ENCODE measurements at places on chromosomes 3 and 15. TPM values are rescaled to one million over a fixed set of nuclear protein-coding genes. Genes with fewer than 3 reads are reported as not detected.

SLC12A1 gene
- total RNA-seq = 0.16 TPM

DOCK3 gene
- total RNA-seq = 42.6 TPM

GRAMD2A gene
- 0.47 TPM for total RNA-seq

LMAN1L gene
- not detected for total RNA-seq

GABRR3 gene
- total RNA-seq = not detected

- DNase-seq = peak; percentile 90
Measured at GRCh38 chr3:49007068-49007770, at the start of gene WDR6. WDR6 (plus strand) TSS chr3:49007391; CDS start chr3:49007432, 41 bp downstream.

- DNase-seq = no peak
Measured at GRCh38 chr3:129911261-129911861, 17.9 kb upstream of the TMCC1 start.

- no peak for DNase-seq
Measured at GRCh38 chr3:153752405-153753027, 368.7 kb upstream of the ARHGEF26 start.

DNA sequence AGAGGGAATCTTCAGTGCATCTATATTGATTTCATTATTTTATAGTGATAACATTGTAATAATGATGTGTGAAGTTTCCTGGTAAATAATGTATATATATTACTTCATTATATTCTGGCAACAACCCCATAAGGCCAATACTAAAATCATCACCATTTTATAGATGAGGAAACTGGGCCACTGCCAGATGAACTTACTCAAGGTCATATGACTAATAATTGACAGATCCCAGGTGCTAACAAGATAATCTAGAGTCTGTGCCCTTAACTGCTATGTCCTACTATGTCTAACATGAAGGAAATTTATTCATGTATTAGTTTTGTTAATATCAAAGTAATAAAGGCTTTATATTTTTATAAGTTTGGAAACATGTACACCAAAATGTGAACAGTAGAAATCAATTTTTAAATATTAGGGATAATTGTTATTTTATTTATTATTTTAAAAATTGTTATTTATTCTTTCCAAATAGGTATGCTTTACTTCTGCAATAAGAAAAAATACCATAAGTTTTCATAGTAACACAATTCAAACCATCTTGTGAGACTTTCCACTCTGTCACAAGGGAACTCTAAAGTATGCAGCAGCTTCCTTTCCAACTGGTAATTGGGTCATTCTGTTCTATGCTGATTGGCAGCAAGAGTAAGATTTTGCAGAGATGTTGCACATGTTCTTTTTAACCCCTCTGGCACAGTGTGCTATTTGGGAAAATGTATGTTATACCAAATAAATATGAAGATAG is 90.8 kb upstream of the CMC1 start:
- DNase-seq = no peak

DNA sequence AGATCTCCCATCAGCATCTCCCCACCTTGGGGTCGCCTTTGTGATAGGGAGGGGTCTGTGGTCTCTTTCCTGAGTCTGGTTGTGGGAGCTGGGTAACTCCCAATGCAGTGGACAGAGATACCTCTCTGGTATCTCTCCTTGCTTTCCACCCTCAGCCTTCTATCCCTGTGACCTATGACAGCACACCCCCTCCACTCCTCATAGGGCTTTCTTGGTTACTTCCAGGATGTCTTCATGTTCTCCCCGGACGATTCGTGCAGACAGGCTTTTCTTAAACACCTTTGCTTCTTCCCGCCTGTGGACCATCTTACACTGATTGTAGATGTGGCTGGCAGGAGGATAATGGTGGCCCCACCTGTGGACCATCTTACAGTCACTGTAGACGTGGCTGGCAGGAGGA is 14.2 kb upstream of the NRROS start:
- no peak for DNase-seq

DNA sequence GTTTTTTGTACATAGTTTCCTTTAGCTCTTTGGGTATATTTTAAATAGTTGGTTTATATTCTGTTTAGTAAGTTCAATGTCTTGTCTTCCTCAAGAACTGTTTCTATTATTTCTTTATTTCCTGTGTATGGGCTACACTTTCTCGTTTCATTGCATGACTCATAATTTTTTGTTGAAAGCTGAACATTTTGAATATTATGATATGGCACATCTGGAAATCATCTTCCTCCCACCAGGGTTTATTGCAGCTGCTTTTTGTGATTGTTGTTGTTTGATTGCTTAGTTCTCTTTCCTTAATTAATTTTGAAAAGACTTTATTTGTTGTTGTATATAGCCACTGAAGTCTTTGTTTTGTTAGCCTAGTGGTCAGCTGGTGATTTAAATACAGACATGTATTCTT is 43.8 kb downstream of the LSM3 start:
- DNase-seq = no peak

DNA sequence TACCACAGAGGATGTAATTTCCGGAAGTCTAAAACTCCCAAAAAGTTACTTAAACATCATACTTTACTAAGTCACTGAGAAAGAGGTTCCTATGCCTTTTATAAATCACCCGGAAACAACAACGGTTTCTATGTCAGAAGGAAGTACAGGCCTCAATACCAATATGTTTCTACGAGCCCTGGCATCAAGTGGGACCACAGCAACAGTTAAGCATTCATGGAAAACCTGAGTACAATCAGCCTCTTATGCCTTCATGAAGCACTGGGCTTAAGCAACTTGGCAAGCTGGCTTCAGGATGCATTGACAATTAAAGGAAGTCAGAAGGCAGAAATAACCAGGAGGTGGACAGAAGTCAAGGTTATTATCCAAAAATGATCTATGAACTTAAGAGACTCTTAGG is 19.1 kb upstream of the B3GNT5 start:
- no peak for DNase-seq

DNA sequence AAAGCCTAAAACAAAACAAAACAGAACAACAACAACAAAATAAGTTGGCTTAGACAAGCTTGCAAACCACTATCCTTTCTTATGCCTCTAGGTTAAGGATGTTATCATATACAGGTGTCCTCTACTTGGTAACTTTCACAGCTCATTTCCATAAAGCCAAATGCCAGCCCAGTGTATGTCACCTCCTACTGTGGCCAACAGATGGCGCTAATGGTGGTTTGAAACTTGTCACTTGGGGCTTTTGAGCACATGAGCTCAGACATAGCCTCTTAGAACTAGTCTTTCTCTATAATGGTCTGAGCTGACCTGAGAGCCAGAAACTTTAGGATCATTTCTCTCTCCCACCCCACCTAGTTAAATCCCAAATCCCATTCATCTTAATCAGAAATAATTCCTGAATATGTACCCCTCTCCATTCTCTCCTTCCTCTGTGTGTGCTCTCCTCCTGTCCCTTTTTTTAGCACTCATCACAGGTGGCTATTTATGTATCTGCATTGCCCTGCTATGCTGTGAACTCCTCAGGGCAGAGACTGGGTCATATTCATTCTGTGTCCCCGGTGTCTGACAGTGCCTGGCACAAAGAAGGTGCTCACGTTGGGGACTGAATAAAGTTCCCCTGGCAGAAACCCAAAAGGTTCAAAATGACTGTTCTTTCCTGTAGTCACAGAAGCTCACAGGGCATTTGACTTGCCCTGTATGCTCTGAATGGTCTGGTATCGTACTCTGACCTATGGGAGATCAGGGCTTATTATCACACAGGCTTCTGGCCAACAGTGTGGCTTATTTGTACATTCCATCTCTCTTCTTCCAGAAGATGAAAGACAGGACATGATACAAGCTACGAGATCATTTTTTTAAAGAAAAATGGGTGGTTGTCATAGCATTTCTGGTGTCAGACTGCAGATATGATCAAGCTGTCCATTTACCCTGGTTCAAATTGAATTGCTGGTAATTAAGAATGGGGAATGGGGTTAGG is 319.3 kb upstream of the AZI2 start:
- DNase-seq = peak; percentile 11

DNA sequence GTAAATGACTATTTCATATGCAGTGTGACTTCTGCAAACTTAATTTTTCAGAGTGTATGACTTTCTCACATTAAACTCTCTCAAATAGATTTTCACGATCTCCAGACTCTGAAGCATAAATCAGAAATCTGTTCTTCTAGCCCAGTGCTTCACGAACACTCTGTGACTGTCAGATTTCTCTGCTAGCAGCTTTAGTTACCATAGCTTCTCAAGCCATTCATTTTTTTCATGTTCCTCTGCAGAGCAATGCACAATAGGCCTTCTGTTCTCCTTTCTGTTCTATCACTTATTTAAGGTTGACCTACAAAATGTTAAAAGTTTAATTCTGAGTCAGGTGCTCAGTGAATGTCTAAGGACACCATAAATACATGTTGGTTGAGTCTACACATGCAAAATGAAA is 1102.2 kb downstream of the TUSC7 start:
- DNase-seq = no peak

GRCh38 chr3:46705022-46705530 is 3.9 kb downstream of the TMIE start:
- DNase-seq = peak; percentile 57

DNA sequence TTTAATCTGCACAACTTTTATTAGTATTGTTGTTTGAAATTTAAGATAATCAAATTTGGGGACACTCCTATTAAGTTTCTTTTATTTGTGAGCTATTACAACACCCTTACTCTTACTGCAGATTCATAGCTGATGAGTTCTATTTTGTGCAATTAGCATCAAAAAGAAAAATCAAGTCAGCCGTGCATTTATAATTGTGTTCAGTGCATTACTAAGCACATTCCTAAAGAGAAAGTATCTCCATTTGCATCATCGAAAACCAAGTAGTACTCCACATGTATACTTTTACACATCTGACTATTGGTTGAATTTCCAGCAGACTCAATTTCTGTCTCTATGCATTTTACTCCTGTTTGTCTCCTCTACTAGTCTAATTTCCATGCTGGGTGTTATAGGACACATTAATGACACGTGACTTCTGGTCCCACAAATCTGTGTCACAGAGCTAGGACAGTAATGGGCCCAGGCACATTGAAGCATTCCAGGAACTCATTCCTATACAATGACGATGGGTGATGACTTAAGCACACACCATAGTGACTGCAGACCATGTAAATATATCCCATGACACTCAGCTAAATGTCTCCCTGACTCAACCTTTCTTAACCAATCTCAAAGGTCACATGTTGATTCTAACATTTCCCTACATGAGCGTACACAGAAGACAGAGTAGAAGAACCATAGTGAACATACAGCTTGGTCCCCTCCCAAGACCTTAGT is 477.5 kb downstream of the LPP start:
- DNase-seq = no peak

DNA sequence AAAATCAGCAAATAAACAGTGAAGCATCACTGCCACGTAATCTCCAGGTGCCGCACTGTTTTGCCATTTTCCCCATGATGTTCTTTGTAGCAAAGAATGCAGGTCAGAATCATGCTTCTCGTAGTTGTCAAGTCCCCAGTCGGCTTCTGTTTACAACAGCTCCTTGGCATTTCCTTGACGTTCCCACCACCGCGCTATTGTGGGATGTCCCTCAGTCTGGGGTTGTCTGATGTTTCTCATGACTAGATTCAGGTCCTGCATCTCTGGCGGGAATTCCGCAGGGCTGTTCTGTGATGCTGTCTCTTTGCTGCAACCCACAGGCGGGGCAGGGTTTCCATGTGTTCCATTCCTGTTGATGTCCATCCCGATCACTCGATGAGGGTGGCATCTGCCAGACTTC is 117.9 kb upstream of the SMAD3 start:
- DNase-seq = no peak

DNA sequence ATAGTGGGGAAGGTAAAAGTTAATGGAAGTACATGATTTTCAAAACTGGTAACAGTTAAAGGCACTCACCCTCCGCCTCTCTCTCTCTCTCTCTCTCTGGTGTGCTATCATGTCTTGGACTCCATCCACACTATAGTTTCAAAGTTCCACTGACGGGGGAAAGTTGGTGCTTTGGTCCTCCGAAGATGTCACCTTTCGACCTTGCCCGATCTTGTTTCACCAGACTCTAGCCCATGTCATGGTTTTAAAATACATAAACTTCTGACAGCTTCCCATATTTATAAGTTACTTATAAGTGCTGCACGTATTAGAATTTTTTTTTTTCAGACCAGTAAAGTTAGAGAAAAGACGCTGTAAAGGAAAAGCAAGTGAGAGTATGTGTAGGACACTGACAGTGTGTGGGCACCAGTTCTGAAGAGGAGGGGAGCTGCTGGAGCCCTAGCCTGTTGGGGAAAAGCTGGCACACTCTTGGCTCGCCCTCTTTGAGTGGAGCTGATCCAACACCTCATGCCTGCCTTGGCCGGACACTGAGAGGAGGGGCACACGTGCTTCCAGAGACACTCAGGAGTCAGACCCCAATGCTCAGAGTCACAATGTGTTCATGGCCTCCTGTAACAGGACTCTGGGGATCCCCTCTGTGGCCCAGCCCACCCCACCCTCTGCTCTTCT is 200.5 kb upstream of the TPM1 start:
- no peak for DNase-seq

GRCh38 chr15:69742361-69742760 is 289.7 kb downstream of the RPLP1 start:
- DNase-seq = no peak

Measured in occipital lobe (tissue), 3 donors.